Mucosa of descending colon (tissue), 3 donors: ENCODE measurements at places on chromosomes 7 and 10. TPM values are rescaled to one million over a fixed set of nuclear protein-coding genes. Genes with fewer than 3 reads are reported as not detected.

GRCh38 chr10:122494833-122495232, 33.5 kb downstream of the HTRA1 start:
- no peak for DNase-seq

- DNase-seq: no peak
Observed at GRCh38 chr10:4371691-4372295, 454.2 kb upstream of the AKR1E2 start.

DNA sequence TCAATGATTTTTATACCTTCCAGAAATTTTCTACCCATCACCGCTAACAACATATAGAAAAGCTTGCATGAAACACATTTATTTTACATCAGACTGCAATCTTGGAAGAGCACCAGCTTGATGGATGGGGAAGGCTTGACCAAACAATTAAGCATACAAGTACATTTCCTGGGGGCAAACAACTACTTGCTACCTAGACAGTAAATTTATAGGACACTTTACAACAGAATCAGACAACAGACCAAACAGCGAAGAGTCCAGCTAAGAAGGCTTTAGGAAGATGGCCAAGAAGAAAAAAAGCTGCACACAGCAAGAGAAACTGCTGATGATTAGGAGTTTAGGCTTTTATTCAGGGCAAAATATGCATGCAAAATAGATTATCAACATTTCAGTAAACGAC, 8.0 kb downstream of the AASS start:
- DNase-seq: no peak

- DNase-seq: no peak
Observed at GRCh38 chr7:27955596-27955995, 215.6 kb downstream of the TAX1BP1 start.

DNA sequence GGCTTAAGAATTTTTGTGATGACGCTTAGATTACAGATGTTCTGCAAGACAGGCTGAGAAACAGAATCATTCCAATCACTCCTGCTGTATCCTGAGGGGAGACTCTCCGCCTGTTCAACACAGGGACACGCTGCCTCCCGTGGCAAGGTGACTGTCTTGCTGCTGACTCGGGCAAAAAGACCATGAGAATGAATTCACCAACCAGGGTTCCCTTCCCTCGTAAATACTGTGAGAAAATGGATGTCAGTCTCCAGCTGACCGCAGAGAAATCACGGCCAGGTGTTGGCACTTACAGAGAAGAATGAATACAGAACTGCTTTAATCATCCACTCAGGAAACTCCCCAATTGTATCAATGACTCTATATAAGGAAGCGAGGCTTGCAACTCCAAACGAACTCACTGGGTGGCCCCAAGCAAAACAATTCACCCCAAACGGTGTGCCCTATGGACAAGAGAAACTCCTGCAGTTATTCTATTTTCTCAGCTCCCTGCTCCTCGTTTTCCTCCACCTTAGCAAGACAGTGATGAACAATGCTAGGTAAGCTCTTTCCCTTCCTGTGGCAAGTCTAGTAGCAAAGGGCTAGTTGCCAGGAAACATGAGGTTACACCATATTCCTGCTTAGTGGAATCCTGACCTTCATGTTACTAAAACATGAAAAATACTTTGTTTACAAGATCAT, 22.8 kb downstream of the GNA12 start:
- DNase-seq: no peak

DNA sequence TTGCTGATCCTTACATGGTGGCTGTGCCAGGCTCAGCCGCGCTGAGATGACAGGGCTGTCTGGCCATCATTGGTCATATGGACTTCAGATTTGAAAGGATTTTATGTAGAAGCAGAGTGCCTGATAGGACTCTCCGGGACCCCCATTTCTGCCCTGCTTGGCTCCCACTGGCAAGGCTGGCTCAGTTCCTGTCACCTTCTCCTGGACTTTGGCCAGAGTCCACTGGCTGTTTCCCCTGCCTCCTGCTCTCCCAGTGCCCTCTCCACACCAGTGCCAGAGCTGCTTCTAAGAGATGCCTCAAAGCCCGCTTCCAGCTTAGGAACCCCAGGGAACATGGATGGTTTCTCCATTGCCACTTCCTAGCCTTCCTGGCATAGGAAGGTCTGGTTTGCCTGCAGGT, 5.1 kb upstream of the SH2D4B start:
- DNase-seq: no peak

DNA sequence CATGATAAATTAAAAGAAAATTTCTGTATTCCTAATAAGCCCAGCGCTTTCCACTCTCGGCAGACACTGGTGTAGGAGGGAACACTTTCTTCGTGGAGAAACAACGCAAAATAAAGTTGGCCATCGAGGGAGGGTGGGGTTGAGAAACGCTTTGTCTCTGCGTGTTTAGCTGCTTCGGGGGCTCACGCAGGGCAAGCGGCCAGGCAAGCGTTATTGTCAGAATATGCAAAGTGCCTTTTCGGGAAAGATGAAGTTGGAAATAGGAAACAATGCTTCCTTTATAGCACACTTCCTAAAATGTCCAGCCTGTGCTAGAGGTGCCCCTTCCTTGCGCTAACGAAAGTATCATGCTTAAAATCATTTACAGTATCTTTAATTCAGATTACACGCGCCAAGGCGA, 1.9 kb upstream of the EBF3 start:
- no peak for DNase-seq

GRCh38 chr7:95794917-95795515, 22.7 kb downstream of the DYNC1I1 start:
- DNase-seq: no peak

- no peak for DNase-seq
Observed at GRCh38 chr7:1698201-1698600, 28.1 kb downstream of the ELFN1 start.

The GIMAP6 gene
- total RNA-seq: 13.2 TPM

The CUZD1 gene
- total RNA-seq: 0.72 TPM
